ENCODE measurements at places on chromosomes 4 and X. TPM values are rescaled to one million over a fixed set of nuclear protein-coding genes. Genes with fewer than 3 reads are reported as not detected.

WDR17 gene
- 0.15 TPM for total RNA-seq

ASB5 gene
- total RNA-seq, result 0.35 TPM

TCEAL6 gene
- not detected for total RNA-seq

NHS gene
- total RNA-seq, result 0.94 TPM

SOWAHD gene
- 0.23 TPM for total RNA-seq

GRIA3 gene
- 2.5 TPM for total RNA-seq

PTPN13 gene
- total RNA-seq, result 35.5 TPM
